ENCODE measurements at places on chromosomes 1 and 21.

GRCh38 chr21:31873275-31873695, 465 bp downstream of the HUNK start:
- peak; percentile 14 for DNase-seq

- peak; percentile 71 for DNase-seq
Measured at GRCh38 chr1:150256554-150257341, 826 bp upstream of the CA14 start.

GRCh38 chr1:22347854-22348760, 103.5 kb upstream of the ZBTB40 start:
- DNase-seq: no peak

GRCh38 chr1:18237371-18237770, 129.8 kb downstream of the IGSF21 start:
- no peak for DNase-seq

GRCh38 chr1:33972676-33973395, 109.0 kb downstream of the HMGB4 start:
- peak; percentile 67 for DNase-seq

- DNase-seq: no peak
Measured at GRCh38 chr1:54971317-54971791, 9.1 kb upstream of the TMEM61 start.

DNA sequence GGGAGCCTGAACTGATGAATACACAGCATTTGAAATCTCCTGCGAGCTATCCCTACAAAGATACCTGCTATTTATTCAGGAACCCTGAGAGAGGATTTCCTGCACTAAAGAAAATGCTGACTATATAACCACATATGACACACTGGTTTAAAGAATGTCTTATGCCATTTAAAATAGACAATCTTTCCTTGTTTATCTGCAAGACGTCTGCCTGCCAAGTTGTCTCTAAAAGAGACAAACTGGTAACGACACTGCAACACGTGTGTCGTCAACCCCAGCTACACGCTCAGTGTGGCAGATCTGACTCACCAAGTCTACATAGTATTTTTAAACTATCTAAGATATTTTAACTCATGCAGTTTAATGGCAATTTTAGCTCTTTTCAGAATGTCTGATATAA, 42.7 kb downstream of the APP start:
- peak; percentile 52 for DNase-seq

DNA sequence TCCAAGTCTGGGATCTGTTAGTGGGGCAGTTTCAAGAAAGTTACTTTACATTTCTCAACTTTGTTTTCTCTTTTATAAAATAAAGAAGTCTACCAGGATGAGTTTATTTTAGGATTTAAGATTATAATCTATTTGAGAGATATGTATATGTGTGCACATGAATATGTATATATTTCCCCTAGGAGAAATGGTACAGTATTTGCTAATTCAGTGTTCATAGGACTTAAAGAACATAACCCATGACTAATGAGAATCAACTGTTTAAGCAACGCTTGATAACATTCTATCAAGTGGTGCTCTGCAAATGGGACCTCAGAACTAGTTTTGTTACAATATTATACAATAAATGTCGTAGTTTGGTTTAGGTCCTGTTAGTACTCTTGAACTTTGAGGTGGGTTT, 7.0 kb downstream of the BCAS2 start:
- DNase-seq: no peak

DNA sequence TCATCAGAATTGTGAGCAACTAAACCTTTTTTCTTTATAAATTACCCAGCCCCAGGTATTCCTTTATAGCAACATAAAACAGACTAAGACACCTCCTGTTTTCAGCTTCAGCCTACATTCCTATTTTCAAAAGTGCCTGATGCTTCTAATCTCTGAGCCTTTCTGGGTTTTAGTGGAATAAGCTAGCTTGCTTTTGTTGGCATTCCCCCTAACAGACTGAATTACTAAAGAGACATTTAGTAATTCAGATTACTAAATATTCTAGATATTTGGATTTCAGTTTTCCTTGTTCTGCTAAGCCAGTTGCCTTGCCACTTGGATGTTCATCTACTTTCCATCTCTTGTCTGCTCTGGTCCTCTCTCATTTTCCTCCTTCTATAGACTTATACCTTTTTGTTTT, 10.5 kb upstream of the GNG12 start:
- no peak for DNase-seq

DNA sequence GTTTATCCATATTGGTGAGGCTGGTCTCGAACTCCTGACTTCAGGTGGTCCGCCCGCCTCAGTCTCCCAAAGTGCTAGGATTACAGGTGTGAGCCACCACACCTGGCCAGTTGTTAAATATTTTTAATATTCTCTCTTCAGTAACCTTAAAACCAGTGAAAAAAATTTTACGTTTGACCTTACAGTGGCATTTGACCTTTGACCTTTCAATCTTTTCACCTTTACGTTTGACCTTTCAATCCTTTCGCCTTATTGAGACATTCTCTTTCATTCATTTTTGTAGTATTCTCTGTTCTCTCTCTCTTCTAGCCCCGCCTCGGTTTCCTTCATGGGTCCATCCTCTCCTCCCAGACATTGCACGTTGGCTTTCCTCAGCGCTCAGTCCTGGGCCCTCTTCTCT, 277.9 kb downstream of the DNM3 start:
- no peak for DNase-seq

DNA sequence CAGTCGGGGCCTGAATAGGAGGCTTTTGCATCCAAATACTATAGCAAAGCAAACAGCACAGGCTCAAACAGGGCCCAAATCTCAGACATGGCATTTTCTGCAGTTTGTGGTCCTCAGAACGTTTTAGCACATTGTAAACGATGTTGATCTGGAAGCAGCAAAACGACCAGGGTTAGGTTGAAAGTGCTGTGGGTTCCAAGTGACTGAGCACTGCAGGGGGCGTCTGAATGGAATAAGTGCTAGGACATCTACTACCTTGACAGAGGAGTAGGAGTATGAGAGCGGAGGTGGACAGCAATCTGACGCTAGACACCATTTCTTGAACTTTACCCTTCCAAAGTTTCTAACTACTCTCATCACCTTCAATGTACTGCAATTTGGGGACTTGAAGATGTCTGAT, 214.9 kb downstream of the BARHL2 start:
- no peak for DNase-seq

GRCh38 chr21:41143596-41144325, 24.2 kb upstream of the BACE2 start:
- no peak for DNase-seq

DNA sequence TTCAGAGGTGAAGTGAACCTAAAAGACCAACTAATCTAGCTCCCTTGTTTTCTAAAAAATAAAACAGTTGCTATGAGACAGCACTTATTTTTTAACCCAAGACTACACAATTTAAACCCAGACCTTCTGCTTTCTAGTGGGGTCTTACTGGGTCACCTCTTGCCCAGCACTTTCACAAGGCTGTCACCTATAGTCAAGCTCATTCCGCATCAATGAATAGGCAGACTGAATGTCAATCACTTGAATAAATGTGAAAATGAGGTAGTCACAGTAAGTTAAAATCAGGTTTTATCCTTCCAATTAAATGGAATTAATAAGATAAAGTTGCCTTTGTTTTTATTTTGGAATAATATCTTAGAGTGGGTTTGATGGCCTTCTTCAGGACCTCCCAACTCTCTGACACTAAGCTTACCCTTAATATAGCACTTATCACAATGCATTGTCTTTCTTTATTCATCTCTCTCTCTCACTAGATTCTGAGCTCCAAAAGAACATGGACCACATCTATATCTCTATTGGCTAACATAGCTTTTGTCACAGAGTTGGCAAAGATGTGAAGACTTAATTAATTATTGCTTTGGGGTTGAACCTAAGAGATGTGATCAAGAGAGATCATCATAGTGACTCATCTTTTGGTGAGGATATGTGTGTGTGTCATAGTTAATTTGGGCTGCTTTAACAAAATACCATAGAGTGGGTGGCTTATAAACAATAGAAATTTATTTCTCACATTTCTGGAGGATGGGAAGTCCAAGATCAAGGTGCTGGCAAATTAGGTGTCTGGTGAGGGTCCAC, 248.7 kb upstream of the DAB1 start:
- no peak for DNase-seq

DNA sequence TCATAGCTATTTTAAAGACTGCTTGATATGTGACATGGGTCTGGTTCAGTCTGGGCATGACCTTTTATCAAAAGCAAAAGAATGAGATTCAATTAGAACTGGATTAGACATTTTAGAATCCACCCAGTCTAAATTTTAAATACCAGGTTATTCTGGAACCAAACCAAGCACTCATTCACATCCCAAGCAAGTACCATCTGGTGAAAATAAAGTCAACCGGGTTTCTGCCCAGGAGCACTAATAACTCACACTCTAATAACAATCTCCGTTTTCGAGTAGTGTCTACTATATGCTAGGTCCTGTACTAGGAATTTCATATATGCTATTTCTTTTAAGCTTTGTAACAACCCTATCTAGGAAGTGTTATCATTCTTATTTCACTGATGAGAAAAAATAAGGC, 30.6 kb downstream of the ZNHIT6 start:
- DNase-seq: no peak

DNA sequence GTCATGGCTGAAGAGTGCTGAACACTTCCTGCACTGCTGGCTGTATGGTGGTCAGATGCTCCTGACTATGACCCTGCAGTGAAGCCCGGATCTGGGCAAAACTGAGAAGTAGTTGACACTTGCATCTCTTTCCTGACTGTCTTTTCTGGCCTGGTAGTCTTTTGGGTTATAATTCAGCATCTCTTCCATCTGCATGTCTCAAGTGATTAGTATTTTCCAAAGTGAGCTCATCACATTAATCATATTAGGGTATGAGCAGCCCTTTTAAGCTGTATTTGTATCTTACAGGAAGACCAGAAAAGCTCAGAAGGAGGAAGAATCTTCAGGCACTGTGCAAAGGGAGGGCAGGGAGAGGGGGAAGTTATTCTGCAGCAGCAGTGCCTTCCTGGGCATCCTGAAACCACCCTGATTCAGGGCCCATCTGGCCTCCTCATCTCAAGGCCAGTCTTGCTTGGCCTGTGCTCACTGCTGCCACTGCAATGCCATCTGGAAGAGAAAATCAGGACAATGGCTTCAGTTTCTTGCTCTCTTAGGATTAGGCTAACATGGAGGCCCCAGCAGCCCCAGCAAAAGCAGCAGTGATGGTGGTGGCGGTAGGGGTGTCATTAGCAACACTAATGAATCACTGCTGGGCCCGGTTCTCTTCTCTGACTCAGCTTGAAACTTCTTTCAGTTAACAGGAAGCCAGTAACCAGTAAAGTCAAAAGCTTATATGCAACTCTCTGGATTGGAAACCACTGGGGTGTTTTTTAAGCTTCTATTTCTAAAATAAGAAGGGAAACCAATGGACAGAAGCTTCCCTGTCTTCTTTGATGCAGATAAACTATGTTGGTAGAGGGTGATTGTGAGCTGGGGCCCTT, 63.3 kb upstream of the WDR26 start:
- DNase-seq: peak; percentile 88

DNA sequence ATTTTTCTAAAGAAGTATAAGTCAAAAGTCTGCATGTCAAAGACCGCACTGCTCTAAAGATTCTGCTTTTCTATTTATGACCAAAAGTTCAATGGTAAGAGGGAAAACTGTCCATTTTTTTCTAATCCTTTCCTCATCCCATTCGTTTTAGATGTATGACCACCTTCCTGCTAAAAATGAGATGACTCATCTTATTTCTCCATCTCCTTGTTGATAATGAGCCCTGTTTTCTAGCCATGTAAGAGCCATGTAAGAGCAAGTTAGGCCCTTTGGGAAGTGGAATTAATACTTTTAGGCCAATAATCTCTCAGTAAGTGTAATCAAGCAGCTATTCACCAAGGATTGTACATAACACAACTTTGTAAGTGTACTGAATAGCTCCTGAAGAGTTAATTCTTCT, 475.6 kb upstream of the B3GALT2 start:
- peak; percentile 21 for DNase-seq

DNA sequence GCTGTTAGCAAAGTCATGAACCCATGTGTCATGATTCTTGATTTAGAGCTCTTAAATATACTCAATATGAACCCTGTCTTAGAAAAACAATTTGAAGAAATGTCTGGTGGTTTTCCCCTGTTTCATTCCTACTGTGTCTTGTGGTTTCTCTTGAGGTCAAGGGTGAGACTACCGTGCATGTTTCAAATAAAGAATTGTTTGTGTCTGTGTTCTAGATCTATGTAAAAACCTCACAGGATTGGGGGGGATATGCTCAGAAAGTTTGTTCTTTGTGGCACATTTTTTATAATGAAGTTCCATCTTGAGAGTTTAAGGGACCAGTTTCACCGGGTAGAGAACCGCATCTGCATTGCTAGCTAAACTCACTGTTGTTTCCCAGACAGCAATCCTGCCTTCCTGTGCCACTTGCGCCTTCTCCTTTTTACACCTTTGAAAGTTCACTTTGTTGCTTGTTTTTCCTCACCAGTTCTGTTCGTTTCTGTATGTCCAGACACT, 30.9 kb upstream of the CACYBP start:
- DNase-seq: peak; percentile 88

- DNase-seq: no peak
Measured at GRCh38 chr1:162706606-162707005, 74.3 kb downstream of the DDR2 start.

DNA sequence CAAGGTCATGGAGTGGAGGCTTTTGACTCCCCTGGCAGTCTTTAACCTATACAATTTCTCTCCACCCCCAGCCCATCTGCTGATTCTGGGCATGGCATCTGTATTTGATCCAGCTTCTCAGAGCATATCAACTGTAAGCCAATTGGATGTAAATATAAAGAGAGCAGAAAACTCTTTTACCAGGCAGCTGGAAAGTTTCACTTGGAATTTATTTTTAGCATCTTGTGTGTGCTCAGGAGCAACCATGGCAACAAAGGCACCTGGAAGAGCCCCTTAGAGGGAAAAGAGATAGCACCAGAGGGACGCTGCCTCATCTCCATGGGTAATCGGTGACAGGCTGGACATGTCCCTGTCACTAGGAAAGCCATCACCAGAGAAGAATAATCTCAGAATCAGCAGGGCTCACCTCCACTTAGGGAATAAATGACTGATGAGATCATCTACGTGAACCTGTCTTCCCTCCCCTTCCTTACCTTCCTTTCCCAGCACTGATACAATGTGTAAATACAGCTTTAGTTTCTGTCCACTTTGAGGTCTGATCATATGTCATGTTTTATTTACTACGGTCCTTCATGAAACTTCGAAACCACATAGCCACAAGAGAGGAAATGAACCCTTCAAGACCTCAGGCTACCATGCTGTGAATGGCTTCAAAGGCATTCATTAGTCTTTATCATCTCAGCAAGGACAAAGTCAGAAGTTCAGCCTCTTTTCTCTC, 25.3 kb upstream of the SIPA1L2 start:
- no peak for DNase-seq

DNA sequence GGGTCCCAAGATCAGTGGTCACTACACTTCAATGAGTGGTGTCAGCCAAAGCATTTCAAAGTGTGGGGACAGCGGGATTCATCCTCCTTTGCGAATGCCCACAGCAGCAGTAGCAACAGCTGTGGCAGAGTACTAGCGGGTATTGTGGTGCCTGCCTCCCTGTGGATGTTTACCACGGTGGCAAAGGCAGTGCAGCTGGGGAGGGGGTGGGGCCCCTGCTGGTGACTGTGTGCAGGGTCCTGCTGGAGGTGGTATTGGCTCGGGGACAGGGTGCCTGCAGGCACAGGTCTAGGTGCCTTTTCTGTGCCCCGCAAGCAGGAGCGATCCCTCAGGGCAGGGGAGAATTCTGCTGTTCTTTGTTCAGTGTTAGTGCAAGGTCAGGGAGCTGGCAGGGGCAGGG, 415.7 kb downstream of the USP25 start:
- no peak for DNase-seq
